ENCODE measurements at places on chromosomes 7 and 10. TPM values are rescaled to one million over a fixed set of nuclear protein-coding genes. Genes with fewer than 3 reads are reported as not detected.

Gene BNIP3
- total RNA-seq, result 47.1 TPM

Gene HOXA1
- total RNA-seq, result 3.0 TPM

Gene SPOCK2
- 0.51 TPM for total RNA-seq

Gene INA
- total RNA-seq, result 20.0 TPM

Gene C7orf57
- 0.31 TPM for total RNA-seq

Gene MBL2
- total RNA-seq, result not detected

Gene CRYGN
- not detected for total RNA-seq

Gene GNAI1
- 30.8 TPM for total RNA-seq

Gene TEX36
- not detected for total RNA-seq

Gene GHRHR
- total RNA-seq, result not detected

Gene GDF10
- 0.07 TPM for total RNA-seq

Gene SPDYE2B
- total RNA-seq, result not detected

Gene FFAR4
- total RNA-seq, result 0.08 TPM

Gene GDF2
- total RNA-seq, result not detected

Gene GIMAP8
- not detected for total RNA-seq

Gene SLC29A4
- 13.4 TPM for total RNA-seq

Gene PNLIPRP2
- total RNA-seq, result not detected

Gene PDE1C
- 2.5 TPM for total RNA-seq

Gene SPAM1
- total RNA-seq, result not detected

Gene KNDC1
- total RNA-seq, result 1.4 TPM

Gene GPER1
- 1.2 TPM for total RNA-seq

Gene LRIT1
- total RNA-seq, result not detected

Gene FEZF1
- total RNA-seq, result not detected

Gene LRRC61
- 0.07 TPM for total RNA-seq

Gene HABP2
- total RNA-seq, result 0.18 TPM

Gene TMEM176A
- not detected for total RNA-seq

Gene SEMA3A
- 3.9 TPM for total RNA-seq

Gene MYO1G
- 0.21 TPM for total RNA-seq

Gene ZFAND2A
- total RNA-seq, result 52.2 TPM

Gene CHN2
- total RNA-seq, result 0.38 TPM

Gene ZNF117
- total RNA-seq, result 0.32 TPM

Gene PTF1A
- not detected for total RNA-seq

Gene TMEM176B
- 0.17 TPM for total RNA-seq

Gene ASB15
- not detected for total RNA-seq
